HCT116 (cell line): ENCODE measurements at places on chromosomes 5 and 9. TPM values are rescaled to one million over a fixed set of nuclear protein-coding genes. Genes with fewer than 3 reads are reported as not detected.

DNA sequence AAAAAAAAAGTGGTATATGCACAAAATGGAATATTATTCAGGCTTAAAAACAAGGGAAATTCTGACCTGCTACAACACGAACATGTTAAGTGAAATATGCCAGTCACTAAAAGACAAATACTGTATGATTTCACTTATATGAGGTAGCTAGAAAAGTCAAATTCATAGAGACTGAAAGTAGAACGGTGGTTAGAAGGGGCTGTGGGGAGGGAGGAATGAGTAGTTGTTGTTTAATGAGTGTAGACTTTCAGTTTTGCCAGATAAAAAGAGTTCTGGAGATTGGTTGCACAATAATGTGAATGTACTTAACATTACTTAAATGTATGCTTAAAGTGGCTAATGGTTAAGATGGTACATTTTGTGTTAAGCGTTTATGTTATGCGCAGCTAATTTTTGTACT lies 79.5 kb upstream of the IL12B start:
- H3K4me1 ChIP-seq, result no peaks in the 10 kb centered on the region
- no peaks in the 10 kb centered on the region for H3K27me3 ChIP-seq

DNA sequence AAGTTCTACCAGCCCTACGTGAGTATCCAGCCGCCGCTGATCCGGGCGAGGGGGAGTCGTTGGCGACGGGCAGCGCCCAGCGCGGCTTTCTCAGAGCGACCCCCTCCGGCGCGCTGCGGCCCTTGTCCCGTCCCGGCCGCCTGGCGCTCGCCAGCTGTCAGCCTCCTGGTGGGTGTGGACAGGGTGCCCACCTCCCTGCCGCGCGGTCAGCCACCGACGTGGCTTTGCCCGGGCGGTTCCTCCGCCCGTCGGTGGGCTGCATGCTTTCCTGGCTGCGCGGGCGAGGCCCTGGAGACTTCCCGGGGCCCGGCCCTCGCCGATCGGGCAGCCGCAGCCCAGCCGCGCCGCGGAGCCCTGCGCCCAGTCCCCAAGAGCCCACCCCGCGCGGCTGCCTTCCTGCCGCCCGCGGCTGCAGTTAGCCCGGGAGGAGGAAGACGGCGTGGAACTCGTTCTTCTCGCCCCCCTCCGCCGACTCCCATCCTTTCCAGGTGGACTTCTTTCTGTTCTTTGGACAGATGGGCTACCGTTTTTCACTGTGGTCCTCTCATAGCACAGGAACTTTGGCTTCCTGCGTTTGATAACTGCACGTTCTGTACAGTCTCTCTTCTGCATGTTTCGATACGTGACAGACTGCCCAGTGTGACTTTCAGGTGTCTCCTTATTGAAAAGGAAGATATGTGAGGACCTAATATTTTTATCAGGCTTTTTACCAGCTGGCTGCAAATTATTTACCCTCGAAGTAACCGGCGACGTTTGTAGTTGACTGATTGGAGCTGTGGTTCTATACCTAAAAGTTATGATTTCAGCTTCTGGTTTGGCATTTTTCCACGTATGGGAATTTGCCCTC lies 577 bp downstream of the AP3S1 start:
- H3K27me3 ChIP-seq, result no peaks in the 10 kb centered on the region
- peak overlapping the region; percentile 87 for H3K4me3 ChIP-seq
- H3K36me3 ChIP-seq, result peaks cover 19% of the 10 kb centered on the region
- peaks cover 40% of the 10 kb centered on the region for H3K4me1 ChIP-seq
- H3K27ac ChIP-seq, result peak overlapping the region; percentile 96
- peak; percentile 51 for DNase-seq

GRCh38 chr5:65828022-65828896 lies 98.1 kb upstream of the ERBIN start:
- DNase-seq, result no peak
- no peak overlapping the region for H3K27ac ChIP-seq
- H3K4me3 ChIP-seq, result no peak overlapping the region
- no peaks in the 10 kb centered on the region for H3K27me3 ChIP-seq

DNA sequence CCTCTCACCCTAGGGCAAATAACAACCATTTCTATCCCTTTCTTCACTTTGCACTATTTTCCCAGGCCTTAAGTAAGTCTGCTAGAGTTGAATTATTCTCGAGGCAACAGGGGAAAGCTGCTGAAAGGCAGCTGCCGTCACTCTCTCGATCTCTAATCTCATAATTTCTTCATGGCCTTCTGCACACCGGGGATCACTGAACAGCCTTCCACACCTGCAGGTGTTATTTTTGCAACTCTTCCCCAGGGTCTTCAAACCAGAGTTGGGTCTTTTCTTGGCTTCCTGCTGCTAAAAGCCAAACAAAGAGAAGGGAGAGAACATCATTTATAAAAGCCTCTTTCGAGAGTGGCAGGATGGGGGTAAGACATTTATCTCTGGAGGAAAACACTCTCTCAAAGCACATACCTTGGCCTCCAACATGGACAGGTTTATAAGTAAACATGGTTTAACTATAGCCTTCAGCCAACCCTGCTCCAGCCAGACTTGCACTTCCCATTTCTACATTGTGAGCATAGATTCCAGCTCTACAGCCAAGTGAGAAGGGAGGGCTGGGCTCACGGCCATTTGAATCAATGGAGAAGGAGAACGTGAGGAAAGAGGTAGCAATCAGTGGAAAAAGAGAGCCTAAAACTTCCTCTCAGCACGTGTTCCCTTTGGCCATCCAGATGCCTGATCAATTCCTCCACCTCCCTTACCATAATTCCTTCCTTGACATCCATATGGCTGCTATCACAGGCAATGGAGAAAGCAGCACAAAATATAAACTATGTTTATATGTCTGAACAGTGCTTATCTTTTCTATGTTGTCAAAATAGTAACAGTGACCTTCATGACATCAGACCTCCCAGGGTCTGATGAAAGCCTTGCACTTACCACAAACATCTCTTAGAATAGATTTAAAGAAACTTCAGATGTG lies 464.9 kb downstream of the TLE1 start:
- no peaks in the 10 kb centered on the region for H3K27me3 ChIP-seq
- no peak for DNase-seq
- no peak overlapping the region for H3K4me3 ChIP-seq
- H3K4me1 ChIP-seq, result no peaks in the 10 kb centered on the region

DNA sequence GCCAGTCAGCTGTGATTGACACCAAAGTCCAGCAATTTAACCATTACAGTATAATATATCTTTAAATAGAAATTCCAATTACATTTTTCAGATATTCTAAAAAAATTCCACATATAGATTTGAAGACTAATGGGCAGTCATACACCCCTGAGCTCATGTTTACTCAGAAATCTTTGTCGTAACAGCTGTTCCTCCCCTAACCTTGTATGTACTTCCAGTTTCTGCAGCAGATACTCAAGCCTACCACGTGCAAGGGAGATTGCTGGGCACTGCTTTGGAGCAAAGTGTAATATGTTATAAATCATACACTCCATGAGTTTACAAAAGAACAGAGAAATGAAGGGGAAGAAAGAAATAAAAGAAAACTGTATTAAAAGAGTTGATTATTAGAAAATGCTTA lies 241.2 kb downstream of the TRIM32 start:
- peaks cover 4% of the 10 kb centered on the region; the same call in 1 of the 2 replicates for H3K27me3 ChIP-seq
- H3K27ac ChIP-seq, result no peak overlapping the region
- DNase-seq, result no peak
- no peaks in the 10 kb centered on the region for H3K4me1 ChIP-seq
- no peaks in the 10 kb centered on the region for H3K36me3 ChIP-seq
- H3K4me3 ChIP-seq, result no peak overlapping the region

Gene WWC1
- total RNA-seq, result 52.6 TPM

Gene CBY3
- not detected for total RNA-seq

Gene GABRA6
- not detected for total RNA-seq

Gene EPB41L4B
- 8.1 TPM for total RNA-seq
